ENCODE measurements at places on chromosomes 6 and 20.

DNA sequence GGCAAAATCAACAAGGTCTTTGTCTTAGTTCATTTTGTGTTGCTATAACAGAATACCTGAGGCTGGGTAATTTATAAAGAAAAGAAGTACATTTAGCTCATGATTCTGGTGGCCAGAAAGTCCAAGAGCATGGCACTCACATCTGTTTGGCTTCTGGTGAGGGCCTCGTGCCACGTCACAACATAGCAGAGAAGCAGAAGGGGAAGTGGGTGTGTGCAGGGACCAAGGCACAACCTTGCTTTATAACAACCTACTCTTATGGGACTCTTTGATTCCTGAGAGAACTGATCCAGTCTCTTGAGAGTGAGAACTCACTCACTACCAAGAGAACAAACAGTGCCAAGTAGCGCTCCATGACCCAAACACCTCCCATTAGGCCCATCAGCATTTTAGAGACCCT lies 25.4 kb downstream of the GABRR2 start:
- no peak for DNase-seq

GRCh38 chr6:73648166-73648565 lies 5.6 kb downstream of the SLC17A5 start:
- no peak for DNase-seq

DNA sequence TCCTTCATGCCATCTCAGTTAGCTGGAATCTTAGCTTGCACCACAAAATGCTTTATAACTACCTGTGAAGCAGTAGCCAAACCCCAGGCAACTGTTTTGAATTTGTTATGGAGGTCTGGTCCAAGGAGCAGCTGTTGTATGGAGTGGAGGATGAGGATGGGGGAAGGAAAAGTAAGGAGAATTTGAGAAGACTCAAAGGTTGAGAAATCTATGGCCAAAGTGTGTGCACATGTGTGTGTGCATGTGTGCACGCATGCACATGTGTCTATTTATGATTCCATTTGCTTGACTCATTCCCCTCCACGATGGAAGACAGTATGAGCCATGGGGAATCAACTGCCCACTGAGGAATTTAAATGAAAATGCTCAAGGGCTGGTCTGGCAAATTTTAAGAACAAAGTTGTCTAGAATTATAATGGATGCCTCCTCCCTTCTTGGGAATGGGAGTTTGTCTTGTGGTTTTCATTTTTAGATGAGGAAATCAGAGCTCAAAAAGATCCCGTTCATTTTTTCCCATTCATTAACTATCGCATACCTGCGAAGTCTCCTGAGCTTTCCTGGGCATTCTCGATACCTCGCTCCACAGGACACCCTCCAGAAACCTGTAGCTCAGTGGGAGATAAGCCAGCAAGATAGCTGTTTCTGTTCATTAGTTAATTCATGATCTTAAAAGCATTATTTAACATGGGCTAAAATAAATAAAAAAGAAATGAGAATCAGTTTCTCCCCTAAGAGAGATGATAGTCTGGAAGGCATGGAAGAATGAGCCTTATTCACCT lies 152.3 kb upstream of the NEDD9 start:
- no peak for DNase-seq

- no peak for DNase-seq
These were observed 16.1 kb upstream of the ROS1 start for GRCh38 chr6:117441824-117442264.

DNA sequence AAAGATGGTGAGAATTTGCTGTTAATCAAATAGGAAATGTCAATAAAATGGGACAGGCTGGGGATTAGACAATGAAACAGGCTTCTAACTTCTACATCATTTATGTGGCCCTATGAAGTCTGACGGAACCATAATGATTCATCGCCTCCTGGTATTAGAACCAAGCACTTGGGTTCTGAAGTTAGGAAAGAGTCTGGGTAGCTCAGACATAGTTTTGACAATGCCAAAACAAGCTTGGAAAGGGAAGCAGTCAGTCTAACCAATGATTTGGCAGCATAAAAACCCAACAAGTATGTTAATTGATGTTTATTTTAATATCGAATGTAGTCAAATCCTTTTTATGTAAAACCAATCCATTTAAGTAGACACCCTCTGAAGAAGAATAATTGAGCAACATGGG lies 160.8 kb upstream of the RSPO3 start:
- no peak for DNase-seq
